SK-N-DZ (cell line): ENCODE measurements at places on chromosomes 5 and 9.

GRCh38 chr9:127170652-127171051 lies 48.2 kb upstream of the ANGPTL2 start:
- no peak for DNase-seq

GRCh38 chr5:118270526-118270925 lies 717.8 kb downstream of the DTWD2 start:
- no peak for DNase-seq

DNA sequence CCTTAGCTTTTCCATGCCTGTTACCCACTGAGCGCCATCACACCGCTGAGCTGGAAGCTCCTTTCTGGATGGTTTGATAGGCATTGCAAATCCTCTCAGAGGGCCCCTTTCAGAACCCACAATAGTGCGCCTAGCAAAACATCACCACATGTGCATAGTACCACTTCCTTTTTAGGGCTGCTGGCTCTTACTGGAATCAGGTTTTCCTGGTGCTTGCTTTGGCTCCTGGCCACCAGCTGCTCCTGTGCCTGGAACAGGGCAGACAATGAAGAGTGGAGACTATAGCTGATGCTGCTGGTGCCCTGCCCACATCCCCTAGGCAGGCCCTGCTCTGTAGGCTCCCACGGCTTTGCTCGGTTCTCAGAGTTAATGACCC lies 163.6 kb upstream of the SEMA6A start:
- DNase-seq = no peak

GRCh38 chr5:108801301-108801700 lies 53.6 kb downstream of the FER start:
- no peak for DNase-seq

DNA sequence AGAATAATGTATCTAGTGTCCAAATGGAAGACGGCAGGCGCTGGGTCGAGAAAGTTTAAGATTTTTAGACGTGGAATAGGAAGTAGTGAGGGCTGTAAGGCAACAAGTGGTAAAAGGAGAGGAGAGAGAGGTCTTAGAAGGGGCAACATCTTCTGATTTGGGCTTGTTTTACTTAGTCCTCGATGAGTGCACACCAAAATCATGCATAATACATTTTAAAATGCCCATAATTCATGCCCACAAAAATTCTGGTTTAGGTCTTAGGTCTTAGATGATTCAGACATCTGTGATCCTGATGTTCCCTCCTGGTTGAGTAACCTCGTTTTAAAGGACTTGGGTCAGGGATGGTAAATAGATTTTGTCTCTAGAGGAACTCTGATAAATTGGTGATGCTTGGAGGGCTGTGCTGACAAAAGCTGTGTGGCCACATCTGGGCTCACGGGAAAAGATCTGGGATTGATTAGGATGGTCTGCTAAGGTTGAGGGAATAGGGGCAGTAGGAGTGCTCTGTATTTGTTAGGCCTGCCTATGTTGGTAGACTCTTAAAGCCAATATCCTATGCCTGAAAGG lies 476.3 kb downstream of the CCDC171 start:
- no peak for DNase-seq

- no peak for DNase-seq
These were observed 343.2 kb downstream of the DMAC1 start for GRCh38 chr9:7456377-7456776.

DNA sequence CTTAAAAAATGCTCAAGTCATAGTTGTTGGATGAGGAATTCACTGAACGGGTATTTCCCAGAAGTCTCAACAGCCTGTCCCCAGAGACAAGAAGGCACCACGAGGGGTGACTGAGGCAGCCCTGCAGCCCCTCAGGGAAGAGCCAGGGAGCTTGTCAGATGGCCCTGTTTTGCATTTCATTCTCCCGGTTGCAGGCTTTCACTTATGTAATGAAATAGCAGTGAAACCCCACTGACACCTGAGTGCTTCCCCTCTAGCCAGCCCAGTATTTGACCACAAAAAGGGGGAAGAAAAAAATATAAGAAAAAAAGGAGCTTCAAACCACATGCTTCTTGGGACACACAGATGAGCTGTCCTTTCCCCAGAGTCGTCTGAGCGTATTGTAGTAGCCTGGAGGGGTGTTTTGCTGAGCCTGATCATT lies 75.3 kb upstream of the IL12B start:
- no peak for DNase-seq

DNA sequence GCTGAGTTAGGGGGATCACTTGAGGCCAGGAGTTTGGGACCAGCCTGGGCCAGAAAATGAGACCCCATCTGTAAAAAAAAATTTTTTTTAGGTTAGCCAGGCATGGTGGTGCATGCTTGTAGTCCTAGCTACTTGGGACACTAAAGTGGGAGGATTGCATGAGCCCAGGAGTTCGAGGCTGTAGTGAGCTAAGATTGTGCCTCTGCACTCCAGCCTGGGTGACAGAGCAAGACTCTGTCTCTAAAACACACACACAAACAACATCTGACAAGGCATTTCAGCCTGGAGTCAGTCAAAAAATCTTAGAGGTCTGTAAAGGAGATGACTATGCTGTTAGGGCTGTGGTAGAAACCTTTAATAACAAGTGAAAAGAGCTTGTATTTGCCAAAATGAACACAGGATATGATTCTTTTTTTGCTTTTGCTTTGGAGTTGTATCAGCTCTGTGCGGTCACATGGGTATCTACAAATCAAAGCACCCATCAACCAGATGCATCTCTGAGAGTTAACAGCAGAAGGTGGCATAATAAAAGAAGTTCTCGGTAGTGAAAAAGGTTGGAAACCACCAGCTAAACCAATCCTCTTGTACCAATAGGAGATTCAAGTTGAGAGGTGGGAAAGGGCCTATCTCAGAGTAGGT lies 3.6 kb upstream of the PSMD5 start:
- no peak for DNase-seq

GRCh38 chr5:147756566-147756965 lies 26.0 kb downstream of the JAKMIP2 start:
- no peak for DNase-seq

DNA sequence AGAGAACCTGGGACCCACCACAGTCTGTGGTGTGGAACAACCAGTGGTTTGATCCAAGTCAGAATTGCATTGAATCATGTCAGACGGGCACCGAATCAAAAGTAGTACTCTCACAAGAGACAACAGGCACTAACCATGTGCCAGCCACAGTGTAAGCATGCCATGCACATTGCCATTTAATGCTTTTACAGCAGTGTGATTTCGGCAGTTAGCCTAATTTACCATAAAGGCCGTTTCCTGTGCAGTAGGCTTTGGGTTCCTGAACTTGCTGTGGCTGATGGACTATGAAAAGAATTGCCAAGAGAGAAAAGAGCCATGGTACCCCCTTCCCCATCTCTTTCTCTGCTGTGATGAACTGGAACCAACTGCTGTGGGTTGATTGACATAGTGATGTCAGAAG lies 540.6 kb downstream of the EBF1 start:
- no peak for DNase-seq

DNA sequence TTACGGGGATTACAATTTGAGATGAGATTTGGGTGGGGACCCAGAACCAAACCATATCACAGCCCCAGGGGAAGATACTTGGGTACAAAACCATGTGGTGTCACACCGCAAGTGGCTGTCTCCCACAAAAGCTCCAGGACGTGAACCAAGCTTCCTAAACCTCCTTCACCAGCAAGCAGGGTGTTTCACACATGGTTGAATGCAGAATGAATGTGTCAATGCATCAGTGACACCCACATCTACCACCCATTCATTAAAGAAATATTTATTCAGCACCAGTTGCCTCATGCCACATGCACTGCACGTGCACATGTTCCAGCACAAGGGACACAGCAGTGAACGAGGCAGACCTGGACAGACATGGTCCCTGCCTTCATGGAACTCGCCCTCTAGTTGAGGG lies 70.9 kb upstream of the SPOCK1 start:
- DNase-seq = no peak

GRCh38 chr5:24819841-24820240 lies 175.1 kb upstream of the CDH10 start:
- no peak for DNase-seq

DNA sequence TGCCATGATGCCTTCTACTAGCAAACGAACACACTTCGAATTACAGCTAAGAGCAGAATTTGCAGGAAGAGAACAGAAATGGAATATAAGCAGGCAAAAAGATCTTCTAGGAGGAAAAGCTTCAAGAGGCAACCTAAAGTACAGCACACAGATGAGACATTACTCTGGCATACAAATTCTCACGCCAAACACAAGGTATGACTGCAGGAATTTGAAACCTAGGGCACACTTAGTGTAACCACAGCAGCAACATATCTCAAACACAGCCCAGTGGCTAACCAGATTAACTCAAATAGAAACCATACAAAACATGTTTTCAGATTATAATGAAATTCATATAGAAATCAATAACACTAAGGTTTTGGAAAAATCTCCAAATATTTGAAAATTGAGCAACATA lies 481.0 kb upstream of the RGMB start:
- no peak for DNase-seq

- no peak for DNase-seq
These were observed 1.3 kb downstream of the SMAD5 start for GRCh38 chr5:136133922-136134379.

GRCh38 chr5:124180875-124181461 lies 565.5 kb downstream of the ZNF608 start:
- DNase-seq = no peak

DNA sequence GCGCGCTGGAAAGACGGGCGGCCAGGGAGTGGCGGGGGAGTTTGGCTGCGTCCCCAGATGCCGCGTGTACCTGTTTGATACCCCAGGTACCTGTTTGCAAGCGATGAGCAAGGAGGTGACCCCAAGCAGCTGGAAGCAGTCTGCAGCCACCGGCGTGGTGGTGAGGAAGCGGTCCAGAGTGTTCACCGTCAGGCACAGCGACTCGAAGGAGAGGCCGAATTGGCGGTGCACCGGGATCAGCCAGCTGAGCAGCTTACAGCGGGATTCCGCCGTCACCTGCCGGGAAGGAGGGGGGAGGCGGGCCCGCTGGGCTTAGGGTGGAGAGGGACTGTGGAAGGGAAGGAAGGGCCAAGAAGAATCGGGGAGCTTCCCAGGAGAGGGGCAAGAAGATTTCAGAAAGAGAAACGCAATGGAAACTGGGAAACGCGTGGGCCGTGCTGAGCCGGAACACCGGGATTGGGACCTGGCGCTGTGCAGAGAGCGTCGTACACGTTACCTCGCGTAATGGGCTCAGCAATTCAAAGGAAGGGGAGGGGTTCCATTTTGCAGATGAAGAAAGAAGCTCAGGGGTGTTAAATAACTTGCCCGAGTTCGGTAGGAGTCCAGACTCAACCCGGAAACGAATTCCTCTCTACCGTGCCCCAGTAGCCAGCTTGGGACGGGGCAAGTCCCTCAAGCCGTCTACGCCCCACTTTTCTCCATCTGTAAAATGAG lies 980 bp downstream of the CCNO start:
- DNase-seq = no peak

DNA sequence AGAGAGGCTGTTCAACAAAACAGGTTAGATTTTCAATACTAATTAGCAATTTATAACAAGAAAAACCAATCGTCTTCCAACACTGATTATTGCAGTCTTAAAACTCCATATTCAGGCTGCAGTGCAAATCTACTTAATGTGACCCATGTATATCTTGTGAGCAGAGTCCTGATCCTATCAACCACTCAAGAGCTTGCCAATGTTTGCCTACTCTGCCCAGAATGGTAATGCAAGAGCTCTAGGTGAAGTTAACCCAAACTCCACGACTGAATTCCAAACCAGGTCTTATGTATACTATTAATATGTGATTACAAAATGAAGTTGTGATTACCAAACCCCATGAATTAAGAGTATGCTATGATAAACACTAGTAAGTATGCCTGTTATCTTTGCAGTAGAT lies 17.1 kb downstream of the EFNA5 start:
- no peak for DNase-seq

DNA sequence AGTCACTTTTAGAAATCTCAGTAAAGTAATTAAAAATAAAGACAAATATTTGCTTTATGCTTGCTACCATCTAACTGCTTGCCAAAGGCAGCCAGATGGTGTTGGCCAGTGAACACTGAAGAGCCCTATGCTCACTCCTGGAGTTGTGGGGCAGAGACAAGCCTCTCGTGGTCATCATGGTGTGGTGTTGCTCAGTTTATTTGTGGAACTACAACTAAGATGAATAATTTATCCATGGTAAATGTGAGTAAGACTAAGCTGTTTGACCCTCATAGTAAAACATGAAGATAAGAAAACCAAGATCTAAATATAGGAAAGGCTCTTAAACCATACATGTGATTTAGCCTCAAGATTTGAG lies 100.7 kb downstream of the PDE8B start:
- no peak for DNase-seq

- DNase-seq = no peak
These were observed 139.0 kb upstream of the CDH6 start for GRCh38 chr5:31054453-31054852.

- DNase-seq = no peak
These were observed 328.2 kb downstream of the BNC2 start for GRCh38 chr9:16542290-16542689.

GRCh38 chr9:5820425-5820824 lies 12.5 kb downstream of the ERMP1 start:
- no peak for DNase-seq

DNA sequence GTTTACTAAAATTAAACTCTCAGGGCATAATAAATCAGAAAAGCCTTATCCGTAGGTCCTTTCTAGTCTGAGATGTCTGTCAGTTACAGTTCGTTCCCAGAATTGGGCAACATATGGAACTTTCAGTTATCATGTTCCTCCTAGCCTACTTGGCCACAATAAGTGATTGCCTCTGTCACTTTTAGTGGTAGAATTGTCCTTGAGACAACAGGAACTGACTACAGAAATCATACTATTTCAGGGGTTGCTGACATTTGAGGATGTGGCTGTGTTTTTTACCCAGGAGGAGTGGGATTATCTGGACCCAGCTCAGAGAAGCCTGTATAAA lies 956 bp downstream of the ZNF189 start:
- no peak for DNase-seq

GRCh38 chr5:54453046-54453445 lies 2.5 kb upstream of the HSPB3 start:
- DNase-seq = no peak

DNA sequence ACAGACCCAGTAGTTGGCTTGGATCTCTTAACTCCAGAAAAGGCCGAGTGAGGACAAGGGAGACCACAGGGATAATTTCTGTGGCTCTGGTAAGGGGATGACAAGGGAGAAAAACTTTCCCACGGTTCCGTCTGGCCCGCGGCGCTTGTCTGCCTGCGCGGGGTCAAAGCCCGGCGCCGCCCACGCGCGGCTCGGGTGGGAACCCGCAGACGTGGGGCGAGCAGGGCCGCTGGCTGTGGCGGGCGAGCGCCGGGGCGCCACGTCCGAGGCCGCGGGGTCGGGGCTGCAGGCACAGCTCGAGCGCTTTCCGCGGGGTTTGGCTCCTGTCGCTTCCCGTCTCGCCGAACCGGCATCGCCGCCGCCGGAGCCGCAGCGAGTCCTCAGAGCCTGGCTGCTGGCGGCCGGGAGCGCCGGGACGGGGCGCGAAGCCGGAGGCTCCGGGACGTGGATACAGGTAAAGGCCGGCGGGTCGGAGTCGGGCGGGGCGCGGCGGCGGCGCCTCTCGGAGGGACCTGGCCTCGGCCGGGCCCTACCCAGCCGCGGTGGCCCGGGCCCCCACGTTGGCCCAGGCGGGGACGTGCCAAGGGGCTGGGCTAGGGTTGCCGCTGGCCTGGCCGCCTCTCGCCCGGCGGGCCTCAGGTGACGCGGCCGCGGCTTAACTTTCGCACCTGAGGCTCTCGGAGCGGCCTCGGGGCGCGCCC lies at the start of gene RNF180:
Gene RNF180, plus strand, starts transcription at position 344 of the 701 bp plus-strand sequence. CDS start 34,965 bp downstream, outside the sequence.
- DNase-seq = no peak

- no peak for DNase-seq
These were observed 16.0 kb upstream of the SARDH start for GRCh38 chr9:133754187-133754586.
